ENCODE measurements at places on chromosomes 13 and 19. TPM values are rescaled to one million over a fixed set of nuclear protein-coding genes. Genes with fewer than 3 reads are reported as not detected.

- H3K4me3 ChIP-seq: no peak overlapping the region
- no peaks in the 10 kb centered on the region for H3K27me3 ChIP-seq
- no peaks in the 10 kb centered on the region for H3K36me3 ChIP-seq
- H3K27ac ChIP-seq: no peak overlapping the region
- DNase-seq: no peak
- H3K4me1 ChIP-seq: no peaks in the 10 kb centered on the region
These were observed 1123.3 kb downstream of the EFNB2 start for GRCh38 chr13:105412171-105412570.

GRCh38 chr13:80276371-80277289 is 64.3 kb downstream of the SPRY2 start:
- peaks cover 10% of the 10 kb centered on the region for H3K4me1 ChIP-seq
- no peaks in the 10 kb centered on the region for H3K27me3 ChIP-seq
- H3K27ac ChIP-seq: no peak overlapping the region

DNA sequence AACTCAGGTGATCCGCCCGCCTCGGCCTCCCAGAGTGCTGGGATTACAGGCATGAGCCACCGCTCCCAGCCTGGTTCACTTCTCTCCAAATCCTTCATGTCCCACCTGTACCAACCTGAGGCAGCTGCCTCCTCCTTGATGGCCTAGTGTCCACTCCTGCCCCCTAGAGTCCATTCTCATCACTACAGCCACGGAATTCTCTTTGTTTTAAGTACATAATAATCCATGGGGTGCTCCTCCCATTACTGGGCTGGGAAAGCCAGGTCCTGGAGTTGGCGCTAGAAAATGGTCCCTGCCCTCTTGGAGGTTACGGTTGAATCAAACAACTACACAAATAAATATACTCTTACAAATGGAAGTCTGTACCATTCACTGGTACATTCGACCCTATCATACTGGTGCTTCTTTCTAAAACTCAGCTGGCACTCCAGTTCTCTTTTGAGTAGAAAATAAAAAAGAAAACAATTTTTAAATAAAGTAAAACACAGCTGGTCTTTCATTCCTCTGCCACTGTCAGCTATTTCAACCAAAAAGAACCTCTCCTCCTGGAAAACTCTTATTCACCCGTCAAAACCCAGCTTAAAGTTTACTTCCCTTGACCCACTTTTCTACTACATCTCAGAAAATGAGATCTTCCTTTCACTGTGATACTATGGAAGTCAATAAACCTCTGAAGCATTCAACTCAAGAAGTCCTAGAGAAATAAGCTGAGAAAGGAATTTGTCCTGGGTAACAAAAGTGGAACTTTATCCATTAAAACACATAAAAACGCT is 22.4 kb upstream of the ARHGEF18 start:
- H3K36me3 ChIP-seq: no peaks in the 10 kb centered on the region
- peaks cover 5% of the 10 kb centered on the region for H3K27me3 ChIP-seq
- no peaks in the 10 kb centered on the region for H3K4me1 ChIP-seq
- H3K4me3 ChIP-seq: no peak overlapping the region
- DNase-seq: no peak
- H3K27ac ChIP-seq: no peak overlapping the region

Gene WDR88
- total RNA-seq: not detected

Gene RYR1
- 0.03 TPM for total RNA-seq
